Suppressor macrophage treated with lipopolysaccharide for 1 hour (primary cell): ENCODE measurements at places on chromosomes 1 and 21.

GRCh38 chr1:22418933-22419382 is 32.7 kb upstream of the ZBTB40 start:
- no peak for DNase-seq

DNA sequence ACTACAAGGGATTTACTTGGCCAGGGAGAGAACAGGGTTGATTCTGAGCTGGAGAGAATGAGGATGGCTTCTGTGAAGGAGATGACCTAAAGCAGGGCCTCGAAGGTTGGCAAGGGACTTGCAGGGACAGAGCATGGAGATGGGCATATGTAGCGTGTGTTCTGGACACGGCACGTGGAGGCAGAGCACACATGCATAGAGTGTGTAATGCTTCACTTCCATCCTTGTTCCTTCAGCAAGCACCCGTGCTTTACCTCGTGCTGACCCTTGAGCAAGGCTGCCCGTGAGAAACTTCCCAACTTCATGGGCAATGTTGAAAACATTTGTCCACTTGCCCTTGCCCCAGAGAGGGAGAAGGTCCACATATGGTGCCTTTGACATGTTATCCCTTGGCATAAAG is 33.1 kb downstream of the NFIA start:
- no peak for DNase-seq

GRCh38 chr1:43004587-43005459 is 46.2 kb upstream of the SLC2A1 start:
- peak; percentile 13 for DNase-seq

DNA sequence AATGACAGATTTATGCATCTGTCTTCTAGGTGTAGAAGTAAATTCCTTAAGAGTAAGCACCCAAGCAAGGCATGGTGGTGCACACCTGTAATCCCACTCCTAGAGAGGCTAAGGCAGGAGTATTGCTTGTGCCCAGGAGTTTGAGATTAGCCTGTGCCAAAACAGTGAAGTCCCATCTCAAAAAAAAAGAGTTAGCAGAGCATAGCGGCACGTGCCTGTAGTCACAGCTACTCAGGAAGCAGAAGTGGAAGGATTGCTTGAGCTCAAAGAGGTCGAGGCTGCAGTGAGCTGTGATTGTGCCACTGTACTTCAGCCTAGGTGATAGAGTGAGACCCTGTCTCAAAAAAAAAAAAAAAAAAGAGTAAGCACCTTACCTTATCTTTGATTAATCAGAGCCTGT is 15.1 kb upstream of the TIPRL start:
- peak; percentile 36 for DNase-seq

DNA sequence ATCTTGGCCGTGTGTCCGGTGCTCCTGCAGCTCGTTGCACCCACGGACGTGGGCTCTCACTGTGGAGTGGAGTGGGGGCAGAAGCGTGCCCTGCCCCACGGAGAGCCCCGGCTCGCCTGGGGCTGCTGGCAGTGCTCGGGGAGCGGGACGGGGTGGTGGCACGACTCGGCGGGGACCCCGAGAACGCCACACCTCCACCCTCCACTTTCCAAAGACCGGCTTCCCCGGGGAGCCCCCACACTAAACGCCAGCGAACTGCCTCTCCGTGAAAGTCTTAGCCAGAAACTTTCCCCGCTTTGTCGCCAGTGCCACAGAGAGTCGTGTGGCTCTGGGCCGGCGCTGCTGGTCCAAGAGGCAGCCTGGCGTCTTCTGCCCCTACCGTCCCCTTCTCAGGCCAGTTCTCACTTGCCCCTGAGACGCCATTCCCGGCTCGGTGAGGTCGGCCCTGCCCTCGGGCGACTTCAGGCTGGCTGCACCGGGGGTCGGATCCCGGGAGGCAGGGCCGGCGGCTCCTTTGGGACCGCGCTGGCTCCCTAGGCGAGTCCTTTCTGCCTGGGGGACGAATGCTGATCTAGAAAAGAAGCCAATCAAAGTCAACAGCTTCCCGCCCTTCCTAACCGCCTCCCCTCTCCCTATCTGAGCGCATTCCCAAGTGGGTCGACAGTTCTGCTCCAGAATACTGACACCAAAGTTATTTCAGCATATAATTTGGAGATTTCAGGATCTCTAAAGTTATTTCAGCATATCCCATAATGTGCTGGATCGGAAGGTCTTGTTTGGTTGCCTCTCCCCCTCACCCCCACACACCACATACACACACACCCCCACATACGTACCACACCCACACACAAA is 2.6 kb upstream of the SAMD13 start:
- peak; percentile 59 for DNase-seq

DNA sequence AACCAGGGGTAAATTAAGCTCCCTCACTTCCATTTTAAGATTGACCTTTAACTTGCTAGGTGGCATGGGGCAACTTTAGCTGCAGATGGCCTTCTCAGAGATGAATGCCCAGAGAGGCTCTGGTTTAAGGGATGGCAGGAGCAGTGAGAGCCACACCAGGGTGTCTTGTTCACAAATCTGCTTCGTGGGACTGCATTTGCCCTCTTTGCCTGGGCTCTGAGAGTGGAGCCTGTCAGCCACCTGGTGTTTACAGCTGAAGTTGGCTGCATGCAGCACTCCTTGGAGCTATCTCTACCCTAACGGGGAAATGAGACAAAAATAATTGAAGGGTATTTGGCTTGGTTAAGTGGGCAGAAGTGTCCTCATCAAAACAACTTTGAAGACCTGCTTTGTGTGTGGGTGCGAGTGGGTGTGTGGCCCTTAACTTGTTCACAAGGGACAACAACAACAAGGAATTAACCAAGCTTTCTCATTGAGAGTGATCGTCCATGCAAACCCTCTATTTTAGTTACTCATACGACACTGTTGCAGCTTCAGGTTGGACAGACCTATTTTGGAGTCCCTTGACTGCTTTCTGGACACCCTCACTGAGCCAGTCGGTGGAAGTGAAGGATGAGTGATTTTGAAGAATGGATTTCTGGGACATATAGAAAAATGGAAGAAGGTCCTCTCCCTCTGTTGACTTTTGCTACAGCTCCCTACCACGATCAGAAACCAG is 29.8 kb downstream of the PGM1 start:
- DNase-seq = no peak

DNA sequence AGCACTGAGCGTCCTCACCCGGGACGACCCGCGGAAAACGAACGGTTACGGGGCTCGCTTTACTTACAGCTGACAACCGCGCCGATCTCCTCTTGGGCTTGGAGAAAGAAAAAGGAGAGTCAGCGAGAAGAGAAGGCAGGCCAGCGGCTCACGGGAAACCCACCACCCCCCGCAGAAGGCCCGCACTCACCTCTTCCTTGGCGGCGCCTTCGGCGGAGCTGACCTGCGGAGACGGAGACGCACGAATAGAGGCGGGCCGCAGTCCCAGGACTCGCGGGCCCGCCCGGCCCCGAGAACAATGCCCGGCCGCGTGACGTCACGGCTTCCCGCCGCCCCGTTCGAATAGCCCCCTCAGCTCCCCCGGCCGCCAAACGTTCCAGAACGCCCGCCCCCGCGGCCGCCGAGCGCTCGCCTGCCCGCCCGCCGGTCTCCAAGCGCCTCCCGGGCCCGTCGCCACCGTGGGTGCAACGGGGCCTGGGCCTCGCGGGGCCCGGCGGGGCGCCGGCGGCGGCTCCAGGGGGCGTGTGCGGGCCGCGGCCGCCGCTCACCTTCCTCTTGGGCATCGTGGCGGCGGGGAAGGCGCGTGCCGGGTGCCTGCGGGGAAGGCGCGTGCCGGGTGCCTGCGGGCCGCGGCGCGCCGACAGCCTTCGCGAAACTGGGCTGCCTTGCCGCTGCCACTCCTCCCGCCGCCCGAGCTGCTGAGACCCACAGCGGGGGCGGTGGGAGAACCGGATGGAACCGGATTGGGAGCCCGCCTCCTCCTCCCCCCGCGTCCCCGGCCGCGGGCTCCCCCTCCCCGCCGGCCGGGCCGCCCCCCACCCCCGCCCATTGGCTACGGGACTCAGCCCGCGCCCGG is at the start of gene HMGN1:
HMGN1 (minus strand) TSS at position 734 of the 856 bp plus-strand sequence; CDS start at position 563, 171 bp downstream.
- peak; percentile 84 for DNase-seq

- DNase-seq = peak; percentile 93
These were observed 2.4 kb downstream of the CD84 start for GRCh38 chr1:160576884-160577283.
